ENCODE measurements at places on chromosomes 11 and 22.

DNA sequence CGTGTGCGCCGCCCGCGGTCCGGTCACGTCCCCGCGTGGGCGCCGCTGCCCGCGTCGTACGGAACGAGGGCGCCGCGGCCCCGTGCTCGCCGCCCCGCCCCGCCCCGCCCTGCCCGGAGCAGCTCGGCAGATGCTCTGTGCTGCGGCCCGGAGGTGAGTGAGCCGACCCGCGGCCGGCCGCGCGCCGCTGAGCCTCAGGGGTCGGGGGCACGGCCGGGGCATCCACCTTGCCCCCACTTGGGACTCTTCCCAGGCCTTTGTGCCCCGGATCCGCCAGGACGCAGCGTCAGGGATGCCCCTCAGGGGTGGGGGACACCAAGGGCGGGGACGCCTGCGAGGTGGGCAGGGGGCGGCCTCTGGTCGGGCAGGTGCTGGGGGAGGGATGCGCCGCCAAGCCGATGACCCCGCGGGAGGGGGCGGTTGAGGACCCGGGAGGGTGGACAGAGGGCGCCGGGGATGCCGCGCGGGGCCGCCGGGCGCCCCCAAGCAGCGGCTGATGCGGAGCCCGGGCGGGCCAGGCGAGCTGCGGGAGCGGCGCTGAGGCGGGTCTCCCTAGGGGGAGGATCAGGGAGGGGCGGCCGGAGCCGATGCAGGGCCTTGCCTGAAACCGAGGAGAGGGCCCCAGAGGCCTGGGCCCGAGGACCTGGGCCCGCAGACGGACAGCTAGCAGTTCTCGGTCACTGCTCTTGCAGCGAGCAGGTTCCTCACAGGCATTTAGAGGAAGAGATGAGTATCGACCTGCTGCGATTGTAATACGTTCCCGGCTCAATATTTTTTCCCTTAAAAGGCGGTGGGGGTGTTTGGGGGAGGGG lies at the start of gene GNAZ:
TSS of gene GNAZ (plus strand) at position 102 of the 812 bp plus-strand sequence. CDS start 25,177 bp downstream, outside the sequence.
- DNase-seq: no peak

DNA sequence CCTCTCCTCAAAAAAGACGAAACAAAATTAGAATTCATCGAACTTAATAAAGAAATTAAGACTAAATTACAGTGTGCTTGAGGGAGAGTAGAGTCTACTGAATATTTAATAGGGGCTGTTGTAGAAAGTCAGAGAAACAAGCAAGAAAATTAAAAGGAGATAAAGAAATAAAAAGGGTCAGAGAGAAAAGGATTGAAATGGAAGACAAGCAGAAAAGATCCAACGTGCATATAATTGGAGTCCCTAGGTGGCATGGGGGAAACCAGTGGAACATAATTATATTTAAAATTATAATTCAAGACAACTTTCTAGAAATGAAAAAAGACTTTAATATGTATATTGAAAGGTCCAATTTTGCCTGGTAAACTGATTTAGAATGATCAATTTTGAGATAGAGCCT lies 74.3 kb downstream of the ACER3 start:
- DNase-seq: no peak

DNA sequence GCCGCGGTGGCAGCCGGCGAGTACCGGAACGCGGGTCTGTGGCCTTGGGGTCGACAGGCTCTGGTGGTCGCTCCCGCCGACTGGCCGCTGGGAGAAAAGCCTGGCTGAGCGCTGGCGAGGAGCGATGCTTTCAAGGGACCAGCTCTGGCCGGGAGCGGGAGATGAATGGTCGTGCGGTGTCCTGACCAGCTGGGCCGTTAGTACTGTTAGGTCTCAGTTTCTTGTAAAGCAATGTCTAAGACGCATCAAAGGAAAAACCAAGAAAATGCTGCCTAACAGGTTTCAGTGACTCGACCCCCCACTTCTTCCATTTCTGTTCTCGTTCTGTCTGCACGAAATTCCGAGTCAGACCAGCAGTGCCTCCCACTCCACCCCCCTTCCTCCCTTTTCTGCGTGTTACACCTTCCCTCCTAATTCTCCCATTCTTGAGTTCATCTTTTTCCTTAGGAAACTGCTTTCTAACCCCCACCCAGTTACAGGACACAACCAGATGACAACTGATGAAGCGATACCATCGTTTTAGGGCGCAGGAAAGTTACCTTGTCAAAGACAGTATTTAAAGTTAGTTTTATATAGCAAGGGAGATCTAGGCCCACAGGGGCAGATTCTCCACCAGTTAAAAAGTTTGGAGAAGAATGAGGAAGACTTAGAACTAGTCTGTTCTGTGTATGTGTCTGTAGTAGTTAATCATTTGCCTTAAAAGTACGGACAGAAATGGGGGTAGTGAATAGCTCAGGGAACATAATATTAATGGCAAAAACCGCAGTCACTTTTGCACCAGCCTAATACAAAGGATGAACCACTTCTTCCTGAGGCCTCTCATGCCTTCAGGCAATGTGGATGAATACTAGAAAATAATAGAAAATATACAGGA lies 1.0 kb downstream of the CUL5 start:
- no peak for DNase-seq

DNA sequence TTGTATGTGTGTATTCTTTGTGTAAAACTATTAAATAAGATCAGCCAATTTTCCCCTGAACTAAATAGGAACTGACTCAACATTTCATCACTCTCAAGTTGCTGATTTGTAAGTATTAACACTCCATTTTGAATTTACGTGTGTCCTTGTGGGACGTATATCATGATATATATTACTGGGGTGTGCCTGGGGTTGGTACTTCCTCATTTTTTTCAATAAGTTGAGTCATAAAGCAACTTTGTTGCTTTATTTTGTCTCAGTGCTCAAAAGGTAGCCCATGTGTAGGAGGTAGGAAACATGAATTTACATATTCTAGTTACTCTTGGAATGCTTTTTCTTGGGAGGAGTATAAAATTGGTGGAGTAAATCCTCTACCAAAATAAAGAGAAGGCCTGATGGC lies 193.9 kb upstream of the RAG2 start:
- no peak for DNase-seq

All from stimulated activated CD8-positive, alpha-beta memory T cell treated with anti-CD3 and anti-CD28 coated beads, Interleukin-7, amount 100 ng/mL, for 48 hours (primary cell).